MM.1S (cell line): ENCODE measurements at places on chromosomes 1 and 21.

- no peak overlapping the region for H3K27ac ChIP-seq
- H3K4me3 ChIP-seq = no peak overlapping the region
- H3K36me3 ChIP-seq = no peaks in the 10 kb centered on the region
- no peaks in the 10 kb centered on the region for H3K4me1 ChIP-seq
- H3K27me3 ChIP-seq = no peaks in the 10 kb centered on the region
- DNase-seq = no peak
Measured at GRCh38 chr1:51922040-51922439, 43.5 kb upstream of the NRDC start.

- H3K27me3 ChIP-seq = no peaks in the 10 kb centered on the region
- H3K4me3 ChIP-seq = no peak overlapping the region
- H3K27ac ChIP-seq = no peak overlapping the region
- no peaks in the 10 kb centered on the region for H3K4me1 ChIP-seq
- no peaks in the 10 kb centered on the region for H3K36me3 ChIP-seq
- DNase-seq = no peak
Measured at GRCh38 chr21:33451634-33452071, 28.1 kb downstream of the TMEM50B start.

GRCh38 chr21:38714039-38714817 lies 91.5 kb upstream of the ETS2 start:
- H3K27me3 ChIP-seq = no peaks in the 10 kb centered on the region
- H3K36me3 ChIP-seq = no peaks in the 10 kb centered on the region
- H3K4me1 ChIP-seq = no peaks in the 10 kb centered on the region
- no peak overlapping the region for H3K4me3 ChIP-seq
- DNase-seq = no peak

- no peak overlapping the region for H3K27ac ChIP-seq
- peaks cover 15% of the 10 kb centered on the region for H3K4me1 ChIP-seq
- H3K4me3 ChIP-seq = no peak overlapping the region
- H3K27me3 ChIP-seq = no peaks in the 10 kb centered on the region
- no peak for DNase-seq
- H3K36me3 ChIP-seq = no peaks in the 10 kb centered on the region; the same call in 1 of the 2 replicates
Measured at GRCh38 chr1:160257411-160258015, 4.8 kb downstream of the DCAF8 start.

- DNase-seq = no peak
- H3K27me3 ChIP-seq = no peaks in the 10 kb centered on the region
- no peak overlapping the region for H3K27ac ChIP-seq
Measured at GRCh38 chr1:170674239-170674638, 10.3 kb downstream of the PRRX1 start.

- H3K4me1 ChIP-seq = no peaks in the 10 kb centered on the region
- H3K27me3 ChIP-seq = no peaks in the 10 kb centered on the region
- no peak for DNase-seq
- no peak overlapping the region for H3K27ac ChIP-seq
- H3K4me3 ChIP-seq = no peak overlapping the region
Measured at GRCh38 chr21:31938330-31939301, 65.8 kb downstream of the HUNK start.

GRCh38 chr1:45879885-45880598 lies 76.6 kb downstream of the MAST2 start:
- H3K4me1 ChIP-seq = peaks cover 19% of the 10 kb centered on the region
- no peak overlapping the region for H3K27ac ChIP-seq
- no peaks in the 10 kb centered on the region for H3K27me3 ChIP-seq
- H3K36me3 ChIP-seq = no peaks in the 10 kb centered on the region

DNA sequence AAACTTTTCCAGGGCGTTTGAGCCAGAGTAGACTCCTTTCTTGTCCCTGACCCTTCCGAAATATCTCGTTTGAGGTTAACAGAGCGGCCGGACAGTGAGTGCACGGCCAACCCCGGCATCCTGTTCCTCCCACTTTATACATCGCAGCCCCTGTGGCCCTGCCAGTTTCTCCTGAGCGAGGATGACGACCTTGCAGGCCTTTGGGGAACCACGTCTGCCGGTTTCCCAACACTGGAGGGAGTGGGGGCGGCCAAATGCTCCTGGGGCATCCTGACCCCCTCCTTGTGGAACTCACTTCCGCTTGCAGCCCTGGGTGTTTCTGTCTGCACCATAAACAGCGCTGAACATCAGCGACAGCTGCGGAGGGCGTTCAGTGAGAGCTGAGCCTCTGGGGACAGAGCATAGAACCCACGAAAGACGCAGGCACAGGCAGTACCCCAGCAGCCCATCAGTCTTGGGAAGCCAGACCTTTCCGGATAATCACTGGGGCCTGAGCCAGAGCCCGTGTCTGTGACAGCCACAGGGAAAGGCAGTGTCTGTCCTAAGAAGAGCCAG lies 4.8 kb upstream of the KCNAB2 start:
- no peak overlapping the region for H3K27ac ChIP-seq
- no peak for DNase-seq
- H3K4me3 ChIP-seq = no peak overlapping the region
